ENCODE measurements at places on chromosomes 7 and 10.
A peak's percentile ranks its signal among the peaks of the same experiment; 100 is the strongest.

DNA sequence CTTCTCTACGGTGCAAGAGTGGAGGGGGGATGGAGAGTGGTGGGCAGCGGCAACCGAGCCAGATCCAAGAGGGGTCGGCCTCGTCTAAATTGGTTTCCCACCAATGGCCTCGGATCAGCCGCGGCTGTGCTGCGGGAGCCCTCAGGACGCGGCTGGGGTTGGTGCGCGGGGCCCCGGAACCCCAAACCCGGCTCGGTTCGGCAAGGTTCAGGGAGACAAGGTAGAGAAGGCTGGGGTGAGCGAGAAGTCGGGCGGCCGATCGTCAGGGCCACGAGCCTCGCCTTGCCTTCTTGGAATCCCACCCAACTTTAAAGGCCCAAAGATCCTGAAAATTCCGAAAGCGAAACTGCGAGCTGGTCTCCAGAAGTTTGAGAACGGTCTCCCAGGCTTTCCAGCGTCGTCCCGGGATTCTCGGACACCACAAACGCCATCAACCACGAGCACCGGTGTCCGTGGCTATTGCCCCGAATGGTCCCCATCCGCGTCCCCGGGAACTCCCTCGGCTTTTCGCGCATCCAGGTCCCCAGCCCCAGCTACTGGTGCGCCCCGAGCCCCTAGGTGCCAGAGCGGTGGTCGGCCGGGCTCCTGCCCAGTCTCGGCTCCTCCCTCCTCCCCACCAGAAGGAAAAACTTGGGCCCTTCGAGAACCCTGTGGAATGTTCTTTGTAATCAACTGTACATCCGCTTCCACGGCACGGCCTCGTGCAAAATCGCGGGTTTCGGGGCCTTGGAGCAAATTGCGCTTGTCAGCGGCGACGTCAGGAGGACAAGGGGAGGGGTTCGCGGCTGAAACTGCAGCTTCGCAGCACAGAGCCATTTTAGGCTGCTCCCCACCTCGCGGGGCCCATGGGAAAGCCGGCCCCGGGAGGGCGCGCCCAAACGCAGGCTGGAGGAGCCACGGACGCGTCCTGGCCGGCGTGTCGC lies 3.2 kb downstream of the SFMBT2 start:
- H3K4me3 ChIP-seq: peak overlapping the region; percentile 94
- H3K27me3 ChIP-seq: peaks cover 27% of the 10 kb centered on the region
- H3K36me3 ChIP-seq: no peaks in the 10 kb centered on the region
- peak; percentile 5 for ATAC-seq
- peaks cover 15% of the 10 kb centered on the region for H3K4me1 ChIP-seq

- no peak overlapping the region for H3K27ac ChIP-seq
- no peak overlapping the region for H3K4me3 ChIP-seq
- peaks cover 50% of the 10 kb centered on the region for H3K4me1 ChIP-seq
- no peaks in the 10 kb centered on the region for H3K36me3 ChIP-seq
These were observed 5.4 kb upstream of the UNCX start for GRCh38 chr7:1227071-1227804.

GRCh38 chr7:83824214-83824613 lies 175.3 kb upstream of the SEMA3E start:
- no peaks in the 10 kb centered on the region for H3K4me1 ChIP-seq
- no peaks in the 10 kb centered on the region for H3K36me3 ChIP-seq
- no peak overlapping the region for H3K27ac ChIP-seq
- H3K27me3 ChIP-seq: no peaks in the 10 kb centered on the region
- ATAC-seq: no peak
- H3K4me3 ChIP-seq: no peak overlapping the region

GRCh38 chr10:69349542-69349888 lies 67.2 kb downstream of the TACR2 start:
- no peaks in the 10 kb centered on the region for H3K27me3 ChIP-seq
- H3K36me3 ChIP-seq: peaks cover 36% of the 10 kb centered on the region
- ATAC-seq: no peak

GRCh38 chr10:74589226-74589673 lies 237.2 kb upstream of the KAT6B start:
- no peak overlapping the region for H3K4me3 ChIP-seq
- H3K27me3 ChIP-seq: no peaks in the 10 kb centered on the region
- H3K27ac ChIP-seq: peak overlapping the region; percentile 75

GRCh38 chr10:112585126-112585525 lies 138.1 kb downstream of the VTI1A start:
- no peak overlapping the region for H3K27ac ChIP-seq
- no peaks in the 10 kb centered on the region for H3K4me1 ChIP-seq
- no peaks in the 10 kb centered on the region for H3K36me3 ChIP-seq
- no peak overlapping the region for H3K4me3 ChIP-seq

GRCh38 chr7:91311839-91312238 lies 47.6 kb downstream of the FZD1 start:
- H3K36me3 ChIP-seq: no peaks in the 10 kb centered on the region
- H3K4me1 ChIP-seq: no peaks in the 10 kb centered on the region
- no peak overlapping the region for H3K4me3 ChIP-seq
- no peak overlapping the region for H3K27ac ChIP-seq
- no peaks in the 10 kb centered on the region for H3K27me3 ChIP-seq

GRCh38 chr10:47144525-47144924 lies 155.5 kb upstream of the GDF10 start:
- no peak for ATAC-seq
- H3K4me3 ChIP-seq: no peak overlapping the region
- H3K27ac ChIP-seq: no peak overlapping the region
- H3K36me3 ChIP-seq: no peaks in the 10 kb centered on the region
- H3K27me3 ChIP-seq: no peaks in the 10 kb centered on the region
- no peaks in the 10 kb centered on the region for H3K4me1 ChIP-seq

GRCh38 chr10:132371641-132372081 lies 25.3 kb upstream of the PWWP2B start:
- H3K36me3 ChIP-seq: peaks cover 27% of the 10 kb centered on the region
- H3K27ac ChIP-seq: no peak overlapping the region
- ATAC-seq: no peak
- H3K4me3 ChIP-seq: no peak overlapping the region
- H3K4me1 ChIP-seq: no peaks in the 10 kb centered on the region
- H3K27me3 ChIP-seq: no peaks in the 10 kb centered on the region

DNA sequence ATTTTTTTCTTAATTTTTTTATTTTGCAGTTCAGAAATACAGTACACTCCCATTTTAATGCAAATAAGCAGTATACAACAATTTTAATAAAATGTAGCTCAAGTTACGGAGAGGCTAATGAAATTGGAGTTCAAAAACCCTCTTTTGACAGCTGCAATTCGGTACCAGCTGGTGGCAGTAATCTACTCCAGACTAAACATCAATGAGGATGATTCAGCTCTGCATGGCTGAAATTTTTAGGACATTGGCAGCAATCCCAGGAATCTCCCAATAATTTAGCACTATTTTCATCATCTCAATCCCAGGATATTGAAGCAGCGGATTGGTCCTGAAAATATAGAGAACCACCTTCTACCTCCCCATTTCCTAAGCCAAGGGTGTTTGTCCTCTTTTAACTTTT lies 278.8 kb downstream of the CACNA2D1 start:
- ATAC-seq: peak; percentile 60
- H3K4me1 ChIP-seq: no peaks in the 10 kb centered on the region
- H3K4me3 ChIP-seq: no peak overlapping the region
- H3K27me3 ChIP-seq: no peaks in the 10 kb centered on the region
- no peaks in the 10 kb centered on the region for H3K36me3 ChIP-seq

DNA sequence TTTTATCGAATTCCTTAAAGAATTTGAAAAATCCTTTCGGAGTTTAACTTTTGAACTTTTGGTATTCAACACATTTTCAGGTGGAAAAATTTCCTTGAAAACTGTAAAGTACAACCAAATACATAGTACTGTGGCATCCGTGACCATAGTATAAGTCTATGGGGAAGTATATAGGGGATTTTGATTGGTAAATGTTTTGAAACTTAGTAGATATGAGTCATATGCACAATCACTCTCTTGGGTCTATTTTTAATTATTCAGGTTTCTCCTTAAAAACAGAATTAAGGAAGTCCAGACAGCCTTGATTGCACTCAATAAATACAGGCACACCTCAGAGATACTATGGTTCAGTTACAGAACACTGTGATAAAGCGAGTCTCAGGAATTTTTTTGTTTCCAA lies 64.2 kb downstream of the AVL9 start:
- H3K4me3 ChIP-seq: no peak overlapping the region
- no peak overlapping the region for H3K27ac ChIP-seq
- no peaks in the 10 kb centered on the region for H3K4me1 ChIP-seq

DNA sequence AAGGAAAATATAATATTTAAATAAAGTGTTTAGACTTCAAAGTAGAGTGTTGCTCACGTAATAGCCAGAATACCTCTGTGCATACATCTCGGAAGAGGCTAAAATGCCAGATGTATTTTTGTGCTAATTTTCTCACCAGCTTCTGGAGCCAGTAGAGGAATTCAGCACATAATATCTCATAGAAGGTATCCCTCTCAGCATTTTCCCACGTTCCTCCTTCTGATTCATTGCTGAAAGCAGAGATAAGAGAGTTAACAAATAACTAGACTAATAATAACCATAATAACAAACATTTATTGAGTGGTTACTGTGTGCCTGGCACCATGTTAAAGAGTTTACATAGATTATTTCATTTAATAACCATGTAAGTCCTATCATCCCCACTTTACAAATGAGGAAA lies 123.6 kb downstream of the VTI1A start:
- ATAC-seq: no peak
- no peaks in the 10 kb centered on the region for H3K4me1 ChIP-seq
- H3K27me3 ChIP-seq: no peaks in the 10 kb centered on the region
- H3K36me3 ChIP-seq: no peaks in the 10 kb centered on the region

DNA sequence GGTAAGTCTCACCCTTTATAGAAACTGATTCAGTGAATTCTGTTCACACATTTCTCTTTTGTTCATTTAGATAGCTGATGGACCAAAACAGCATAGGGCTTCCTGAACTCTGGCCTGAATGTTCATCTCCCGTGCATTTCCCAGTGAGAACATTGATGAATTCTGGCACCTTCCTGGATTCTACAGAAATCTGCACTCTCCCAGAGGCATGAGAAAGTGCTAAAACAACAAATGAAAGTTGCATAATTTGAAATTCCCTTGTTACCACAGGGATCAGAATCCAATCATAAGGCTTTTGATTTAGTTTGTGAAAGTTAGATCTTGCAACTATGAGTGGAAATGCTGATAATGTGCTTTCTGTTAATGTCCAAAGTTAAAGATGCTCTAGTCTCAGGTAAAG lies 29.7 kb upstream of the SCIN start:
- no peaks in the 10 kb centered on the region for H3K36me3 ChIP-seq
- no peak for ATAC-seq
- no peaks in the 10 kb centered on the region for H3K27me3 ChIP-seq
- H3K4me3 ChIP-seq: no peak overlapping the region
- no peaks in the 10 kb centered on the region for H3K4me1 ChIP-seq

DNA sequence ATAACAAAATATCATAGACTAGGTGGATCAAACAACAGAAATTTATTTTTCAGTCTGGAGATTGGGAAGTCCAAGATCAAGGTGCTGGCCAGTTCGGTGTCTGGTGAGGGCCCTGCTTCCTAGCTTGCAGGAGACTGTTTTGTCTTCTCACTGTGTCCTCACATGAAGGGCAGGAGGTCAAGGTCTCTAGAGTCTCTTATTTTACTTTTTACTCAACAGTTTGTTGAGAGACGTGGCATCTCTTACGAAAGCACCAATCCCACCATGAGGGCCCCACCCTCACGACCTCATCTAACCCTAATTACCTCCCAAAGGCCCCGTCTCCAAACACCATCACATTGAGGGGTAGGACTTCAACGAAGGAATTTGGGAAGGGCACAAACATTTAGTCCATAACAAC lies 41.2 kb upstream of the SORBS1 start:
- no peaks in the 10 kb centered on the region for H3K27me3 ChIP-seq
- H3K4me1 ChIP-seq: peaks cover 9% of the 10 kb centered on the region
- no peak for ATAC-seq
- no peak overlapping the region for H3K4me3 ChIP-seq
- H3K36me3 ChIP-seq: peaks cover under 1% of the 10 kb centered on the region

DNA sequence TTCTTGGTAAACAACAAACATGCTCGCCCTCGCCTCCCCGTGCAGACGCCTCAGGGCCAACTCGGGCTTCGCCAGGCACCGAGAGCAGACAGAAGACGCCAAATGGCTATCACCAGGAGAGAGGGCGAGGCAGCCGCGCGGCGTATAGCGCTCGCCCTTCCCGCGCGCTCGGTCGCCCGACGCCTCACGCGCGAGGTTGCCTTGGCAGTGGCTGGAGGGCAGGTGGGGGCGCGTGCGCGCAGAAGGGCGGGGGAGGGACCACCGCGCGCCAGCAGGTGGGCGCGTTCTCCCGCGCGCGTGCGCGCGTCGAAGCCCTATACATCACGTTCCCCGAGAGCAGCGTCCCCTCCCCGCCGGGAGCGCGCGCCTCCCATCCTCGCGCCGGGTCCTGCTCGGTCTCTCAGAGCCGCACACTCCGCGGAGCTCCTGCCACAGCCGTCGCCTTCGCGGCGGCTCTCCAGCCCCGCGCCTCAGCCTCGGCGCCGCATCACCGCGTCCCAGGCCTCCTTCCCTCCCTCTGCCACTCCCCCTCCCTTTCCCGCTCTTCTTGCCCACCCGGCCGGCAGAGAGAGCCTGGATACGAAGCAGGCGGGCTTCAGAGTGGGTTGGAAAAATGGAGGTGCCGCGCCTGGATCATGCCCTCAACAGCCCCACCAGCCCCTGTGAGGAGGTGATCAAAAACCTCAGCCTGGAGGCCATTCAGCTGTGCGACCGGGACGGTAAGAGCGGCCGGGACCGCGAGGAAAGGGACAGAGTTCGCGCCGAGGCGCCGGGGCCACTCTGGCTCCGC lies at the start of gene PHYHIPL:
Gene PHYHIPL (plus strand): TSS at position 403 of the 790 bp plus-strand sequence. CDS start 211 bp downstream, at position 614.
- no peak for ATAC-seq
- no peak within 1 kb of the TSS for H3K27ac ChIP-seq
- peak within 1 kb of the TSS; percentile 2 for H3K4me3 ChIP-seq
- no peaks in the 10 kb centered on the region for H3K4me1 ChIP-seq
- no peaks in the 10 kb centered on the region for H3K36me3 ChIP-seq
- H3K27me3 ChIP-seq: peaks cover 56% of the 10 kb centered on the region

DNA sequence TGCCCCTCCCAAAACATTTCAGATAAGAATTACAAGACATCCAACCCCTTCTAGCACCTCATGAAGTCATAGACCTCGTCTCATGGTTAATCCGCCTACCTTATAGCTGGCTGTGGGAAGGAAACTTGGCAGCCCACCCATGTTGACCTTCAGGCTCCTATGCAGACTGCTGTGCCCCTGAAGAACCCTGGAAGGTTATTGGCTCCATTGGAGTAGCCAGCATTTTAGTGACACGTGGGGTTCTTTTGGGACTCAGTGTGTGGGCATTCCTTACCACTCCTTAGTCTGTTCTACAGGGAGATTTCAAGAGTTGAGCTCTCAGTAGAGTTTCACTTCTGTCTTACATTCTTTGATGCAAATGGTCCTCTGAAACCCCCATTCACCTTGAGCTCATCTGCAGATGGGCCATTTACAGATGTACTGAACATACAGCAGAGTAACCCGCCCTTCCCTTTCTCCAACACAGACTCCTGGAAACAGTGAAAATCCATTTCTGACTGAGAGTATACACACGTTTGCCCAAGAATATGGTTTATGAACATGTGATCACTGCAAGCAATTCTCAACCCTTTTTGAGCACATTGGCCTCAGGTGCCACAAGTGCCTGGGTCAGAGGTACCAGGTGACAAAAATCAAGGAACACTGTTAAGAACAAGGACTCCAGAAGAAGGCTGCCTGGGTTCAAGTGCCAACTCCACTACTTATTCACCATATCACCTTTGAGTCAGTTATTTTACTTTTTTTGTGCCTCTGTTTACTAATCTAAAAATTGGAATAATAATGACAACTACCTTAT lies 54.0 kb upstream of the HECW1 start:
- peaks cover 13% of the 10 kb centered on the region for H3K27me3 ChIP-seq
- no peaks in the 10 kb centered on the region for H3K4me1 ChIP-seq
- no peaks in the 10 kb centered on the region for H3K36me3 ChIP-seq
- no peak overlapping the region for H3K4me3 ChIP-seq
- no peak overlapping the region for H3K27ac ChIP-seq
- ATAC-seq: no peak

GRCh38 chr10:71660313-71660712 lies 59.3 kb downstream of the C10orf105 start:
- no peaks in the 10 kb centered on the region for H3K27me3 ChIP-seq
- ATAC-seq: no peak
- no peaks in the 10 kb centered on the region for H3K36me3 ChIP-seq
- H3K4me1 ChIP-seq: peaks cover 10% of the 10 kb centered on the region
- no peak overlapping the region for H3K4me3 ChIP-seq

All from gastroesophageal sphincter (tissue), 4 donors.